ENCODE measurements at places on chromosomes 16 and 17.

GRCh38 chr17:55576996-55577586 is 65.8 kb upstream of the SMIM36 start:
- peak overlapping the region; percentile 69 for H3K4me3 ChIP-seq
- peaks cover 9% of the 10 kb centered on the region for H3K4me1 ChIP-seq
- H3K36me3 ChIP-seq, result no peaks in the 10 kb centered on the region
- peak overlapping the region; percentile 67 for H3K27ac ChIP-seq
- H3K27me3 ChIP-seq, result no peaks in the 10 kb centered on the region
- DNase-seq, result no peak

GRCh38 chr17:16406742-16407674 is 8.4 kb upstream of the TRPV2 start:
- H3K4me1 ChIP-seq, result peaks cover 4% of the 10 kb centered on the region
- H3K36me3 ChIP-seq, result no peaks in the 10 kb centered on the region
- H3K4me3 ChIP-seq, result peak overlapping the region; percentile 63
- no peaks in the 10 kb centered on the region for H3K27me3 ChIP-seq

GRCh38 chr17:77285594-77286390 is 145.0 kb downstream of the SEC14L1 start:
- peak overlapping the region; percentile 98 for H3K4me3 ChIP-seq
- DNase-seq, result no peak
- peaks cover 10% of the 10 kb centered on the region for H3K36me3 ChIP-seq
- H3K4me1 ChIP-seq, result peaks cover 63% of the 10 kb centered on the region
- H3K27me3 ChIP-seq, result no peaks in the 10 kb centered on the region
- H3K27ac ChIP-seq, result peak overlapping the region; percentile 100

GRCh38 chr17:64732336-64733006 is 70.4 kb upstream of the SMURF2 start:
- peaks cover 8% of the 10 kb centered on the region for H3K4me1 ChIP-seq
- no peak for DNase-seq

- H3K27me3 ChIP-seq, result no peaks in the 10 kb centered on the region
- peaks cover 2% of the 10 kb centered on the region for H3K36me3 ChIP-seq
- H3K4me1 ChIP-seq, result no peaks in the 10 kb centered on the region
- no peak for DNase-seq
Measured at GRCh38 chr17:83041305-83041704, 38.1 kb upstream of the METRNL start.

- no peak overlapping the region for H3K4me3 ChIP-seq
- H3K4me1 ChIP-seq, result peaks cover 16% of the 10 kb centered on the region
- H3K27me3 ChIP-seq, result no peaks in the 10 kb centered on the region
- H3K36me3 ChIP-seq, result no peaks in the 10 kb centered on the region
Measured at GRCh38 chr16:73041676-73042075, 6.3 kb downstream of the ZFHX3 start.

DNA sequence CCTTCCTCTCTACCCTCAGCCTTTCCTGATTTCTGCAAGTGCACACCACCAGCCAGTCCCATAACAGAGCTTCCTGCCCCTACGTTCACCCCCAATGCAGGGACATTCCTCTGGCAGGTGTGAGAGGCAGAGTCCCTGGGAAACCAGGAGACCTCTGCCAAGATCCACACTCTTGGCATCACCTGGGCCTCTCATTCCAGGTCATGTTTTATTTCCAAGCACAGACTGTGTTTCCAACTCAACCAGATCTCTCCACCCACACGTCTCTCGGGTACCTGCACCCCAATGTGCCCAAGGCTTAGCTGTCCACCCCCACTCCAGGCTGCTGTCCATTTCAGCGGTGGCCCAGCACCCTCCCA is 21.0 kb upstream of the PHB1 start:
- H3K4me1 ChIP-seq, result no peaks in the 10 kb centered on the region
- no peak overlapping the region for H3K27ac ChIP-seq
- no peaks in the 10 kb centered on the region for H3K36me3 ChIP-seq
- H3K27me3 ChIP-seq, result peaks cover 11% of the 10 kb centered on the region

GRCh38 chr16:85832570-85833218 is 33.2 kb downstream of the COX4I1 start:
- no peak overlapping the region for H3K27ac ChIP-seq
- no peak for DNase-seq
- H3K4me3 ChIP-seq, result no peak overlapping the region
- no peaks in the 10 kb centered on the region for H3K4me1 ChIP-seq
- H3K36me3 ChIP-seq, result no peaks in the 10 kb centered on the region

- no peak overlapping the region for H3K4me3 ChIP-seq
- no peak for DNase-seq
- no peaks in the 10 kb centered on the region for H3K27me3 ChIP-seq
- H3K27ac ChIP-seq, result no peak overlapping the region
- no peaks in the 10 kb centered on the region for H3K36me3 ChIP-seq
Measured at GRCh38 chr16:12497526-12497925, 306.2 kb downstream of the CPPED1 start.

- H3K4me3 ChIP-seq, result peak within 1 kb of the TSS; percentile 83
- H3K4me1 ChIP-seq, result peaks cover 30% of the 10 kb centered on the region
- no peaks in the 10 kb centered on the region for H3K27me3 ChIP-seq
- peaks cover 3% of the 10 kb centered on the region for H3K36me3 ChIP-seq
Measured at GRCh38 chr16:2214719-2214968, at the start of gene PGP. PGP (minus strand) TSS chr16:2214840; CDS start chr16:2214777, 63 bp downstream.

- H3K4me1 ChIP-seq, result no peaks in the 10 kb centered on the region
- H3K27ac ChIP-seq, result no peak overlapping the region
- no peak for DNase-seq
Measured at GRCh38 chr17:68085771-68086381, 50.3 kb downstream of the KPNA2 start.

GRCh38 chr17:70848785-70849184 is 679.5 kb downstream of the KCNJ2 start:
- H3K4me1 ChIP-seq, result no peaks in the 10 kb centered on the region
- no peak for DNase-seq
- no peak overlapping the region for H3K27ac ChIP-seq
- no peak overlapping the region for H3K4me3 ChIP-seq
- H3K36me3 ChIP-seq, result no peaks in the 10 kb centered on the region

- H3K4me1 ChIP-seq, result peaks cover 24% of the 10 kb centered on the region
- H3K4me3 ChIP-seq, result peak overlapping the region; percentile 78
Measured at GRCh38 chr17:32126746-32127145, 15.6 kb upstream of the RHOT1 start.

DNA sequence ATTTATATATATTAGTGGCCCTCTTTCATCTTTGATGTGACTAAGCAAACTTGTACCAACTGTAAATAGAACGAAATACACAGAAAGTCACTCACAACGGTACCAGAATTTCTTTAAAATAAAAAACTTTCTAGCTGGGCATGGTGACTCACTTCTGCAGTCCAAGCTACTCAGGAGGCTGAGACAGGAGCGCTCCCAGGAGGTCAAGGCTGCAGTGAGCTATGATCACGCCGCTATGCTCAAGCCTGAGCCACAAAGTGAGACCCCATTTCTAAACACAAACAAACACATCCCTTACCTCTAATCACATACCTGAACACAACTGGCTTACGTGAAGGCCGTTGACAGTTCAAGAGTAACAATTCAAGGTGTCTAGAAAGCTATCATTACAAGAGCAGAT is 29.7 kb downstream of the STAT5B start:
- H3K4me3 ChIP-seq, result no peak overlapping the region
- no peak for DNase-seq
- no peaks in the 10 kb centered on the region for H3K27me3 ChIP-seq

GRCh38 chr16:56738221-56738620 is 8.3 kb downstream of the NUP93 start:
- no peak for DNase-seq

- no peak for DNase-seq
- H3K36me3 ChIP-seq, result no peaks in the 10 kb centered on the region
- H3K4me3 ChIP-seq, result no peak overlapping the region
- no peaks in the 10 kb centered on the region for H3K27me3 ChIP-seq
- H3K27ac ChIP-seq, result no peak overlapping the region
Measured at GRCh38 chr17:58401287-58401686, 16.0 kb downstream of the RNF43 start.

DNA sequence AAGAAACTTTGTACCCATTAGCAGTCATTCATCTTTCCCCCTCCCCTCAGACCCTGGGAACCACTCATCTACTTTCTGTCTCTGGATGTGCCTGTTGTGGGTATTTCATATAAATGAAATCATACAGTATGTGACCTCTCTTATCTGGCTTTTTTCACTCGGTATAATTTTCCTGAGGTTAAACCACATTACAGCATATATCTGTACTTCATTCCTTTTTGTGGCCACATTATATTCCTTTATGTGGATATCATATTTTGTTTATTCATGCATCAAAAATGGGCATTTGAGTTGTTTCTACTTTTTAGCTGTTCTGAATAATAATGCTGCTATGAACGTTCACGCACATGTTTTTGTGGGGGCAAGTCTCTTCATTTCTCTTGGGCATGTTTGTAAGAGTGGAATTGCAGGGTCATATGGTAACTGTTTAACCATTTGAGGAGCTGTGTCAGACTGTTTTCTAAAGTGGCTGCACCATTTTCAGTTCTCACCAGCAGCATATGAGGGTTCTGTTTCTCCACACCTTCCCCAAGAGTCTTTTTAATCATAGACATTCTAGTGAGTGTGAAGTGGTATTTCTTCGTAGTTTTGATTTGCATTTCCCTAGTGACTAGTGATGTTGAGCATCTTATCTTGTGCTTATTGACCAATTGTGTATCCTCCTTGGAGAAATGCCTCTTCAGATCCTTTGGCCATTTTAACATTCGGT is 3.8 kb downstream of the SNX29 start:
- H3K4me1 ChIP-seq, result peaks cover 6% of the 10 kb centered on the region
- no peaks in the 10 kb centered on the region for H3K36me3 ChIP-seq

- H3K27me3 ChIP-seq, result peaks cover 16% of the 10 kb centered on the region
- no peaks in the 10 kb centered on the region for H3K36me3 ChIP-seq
- H3K4me3 ChIP-seq, result no peak overlapping the region
- H3K27ac ChIP-seq, result no peak overlapping the region
- H3K4me1 ChIP-seq, result no peaks in the 10 kb centered on the region
Measured at GRCh38 chr16:17654142-17654541, 183.4 kb upstream of the XYLT1 start.

GRCh38 chr17:40646791-40647623 is 611 bp downstream of the SMARCE1 start:
- peak overlapping the region; percentile 98 for H3K4me3 ChIP-seq
- no peaks in the 10 kb centered on the region for H3K27me3 ChIP-seq
- no peak for DNase-seq
- peaks cover 36% of the 10 kb centered on the region for H3K36me3 ChIP-seq
- H3K4me1 ChIP-seq, result peaks cover 18% of the 10 kb centered on the region
- H3K27ac ChIP-seq, result peak overlapping the region; percentile 97

GRCh38 chr16:85057948-85058347 is 30.4 kb downstream of the KIAA0513 start:
- peaks cover 9% of the 10 kb centered on the region for H3K4me1 ChIP-seq
- no peak for DNase-seq
- H3K27me3 ChIP-seq, result no peaks in the 10 kb centered on the region
- no peaks in the 10 kb centered on the region for H3K36me3 ChIP-seq

GRCh38 chr17:28173801-28174200 is 131.3 kb downstream of the NLK start:
- no peaks in the 10 kb centered on the region for H3K36me3 ChIP-seq
- peaks cover 3% of the 10 kb centered on the region for H3K4me1 ChIP-seq
- no peak overlapping the region for H3K27ac ChIP-seq
- H3K27me3 ChIP-seq, result no peaks in the 10 kb centered on the region
- DNase-seq, result no peak
- no peak overlapping the region for H3K4me3 ChIP-seq

- no peak for DNase-seq
- 0 out of 2 replicates have a peak, but pooled peaks cover 5% of the 10 kb centered on the region for H3K4me1 ChIP-seq
- H3K36me3 ChIP-seq, result no peaks in the 10 kb centered on the region
- no peaks in the 10 kb centered on the region for H3K27me3 ChIP-seq
Measured at GRCh38 chr16:58339452-58339981, 44.7 kb upstream of the PRSS54 start.

DNA sequence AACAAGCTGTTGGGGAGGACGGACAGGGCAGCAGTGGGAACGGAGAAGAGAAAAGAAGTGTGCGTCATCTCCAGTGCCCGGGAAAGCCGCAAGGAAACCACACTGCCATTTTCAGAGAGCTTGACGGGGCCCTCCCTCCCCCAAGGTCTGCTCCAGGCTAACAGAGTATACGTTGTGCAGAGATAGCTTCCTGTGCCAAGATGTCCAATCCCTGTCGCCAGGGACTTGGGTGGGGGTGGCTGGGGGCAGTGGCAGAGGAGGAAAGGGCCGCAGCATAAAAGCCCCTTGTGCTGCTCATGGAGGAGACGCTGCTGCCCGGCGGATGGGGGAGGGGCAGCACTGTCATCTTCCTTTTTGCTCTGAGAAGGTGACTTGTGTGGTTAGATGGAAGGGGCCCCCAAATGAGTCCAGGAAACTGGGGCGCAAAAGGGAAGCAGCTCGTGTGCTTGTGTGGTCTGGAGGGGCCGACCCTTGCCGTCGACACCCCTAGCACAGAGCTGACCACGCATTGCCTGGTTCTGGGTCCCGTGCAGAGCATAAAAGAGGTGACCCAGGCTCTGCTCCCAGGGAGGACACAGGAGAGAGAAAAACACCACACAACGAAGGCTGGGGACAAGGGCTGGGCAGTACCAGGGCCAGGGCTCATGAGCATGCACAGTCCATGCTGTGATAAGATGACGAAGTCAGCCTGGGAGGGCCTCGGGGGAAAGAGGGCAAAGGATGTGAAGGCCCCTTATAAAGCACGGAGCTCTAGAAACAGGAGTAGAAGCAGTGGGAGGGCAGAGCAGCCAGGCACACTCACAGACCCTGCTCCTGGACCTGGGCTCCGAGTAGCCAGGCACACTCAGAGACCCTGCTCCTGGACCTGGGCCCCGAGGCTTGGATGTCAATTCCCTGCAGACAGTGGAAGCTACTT is 372.7 kb downstream of the SLC39A11 start:
- peaks cover 55% of the 10 kb centered on the region for H3K4me1 ChIP-seq
- no peaks in the 10 kb centered on the region for H3K36me3 ChIP-seq
- peak overlapping the region; percentile 88 for H3K27ac ChIP-seq
- H3K27me3 ChIP-seq, result no peaks in the 10 kb centered on the region
- H3K4me3 ChIP-seq, result no peak overlapping the region
- DNase-seq, result no peak

DNA sequence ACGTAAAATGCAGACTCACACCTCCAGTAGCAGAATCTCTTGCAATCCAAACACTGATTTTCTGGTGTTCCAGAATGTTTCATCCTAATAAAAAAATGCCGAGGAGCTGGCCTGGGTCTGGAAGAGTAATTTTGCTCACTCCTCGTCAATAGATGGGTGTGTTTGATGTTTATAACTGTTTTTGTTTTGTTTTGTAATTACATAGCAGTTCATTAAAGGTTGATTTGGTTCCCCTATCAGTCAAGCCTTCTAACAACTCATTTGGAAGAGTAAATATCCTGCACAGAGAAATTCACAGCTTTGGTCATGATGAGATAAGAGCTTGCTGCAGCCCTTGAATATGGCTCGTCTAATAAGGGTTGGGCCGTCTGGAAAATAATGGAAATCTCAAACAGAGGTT is 36.8 kb upstream of the ELAC2 start:
- no peaks in the 10 kb centered on the region for H3K4me1 ChIP-seq
- no peak overlapping the region for H3K27ac ChIP-seq
- H3K27me3 ChIP-seq, result no peaks in the 10 kb centered on the region
- no peak overlapping the region for H3K4me3 ChIP-seq
- DNase-seq, result no peak

DNA sequence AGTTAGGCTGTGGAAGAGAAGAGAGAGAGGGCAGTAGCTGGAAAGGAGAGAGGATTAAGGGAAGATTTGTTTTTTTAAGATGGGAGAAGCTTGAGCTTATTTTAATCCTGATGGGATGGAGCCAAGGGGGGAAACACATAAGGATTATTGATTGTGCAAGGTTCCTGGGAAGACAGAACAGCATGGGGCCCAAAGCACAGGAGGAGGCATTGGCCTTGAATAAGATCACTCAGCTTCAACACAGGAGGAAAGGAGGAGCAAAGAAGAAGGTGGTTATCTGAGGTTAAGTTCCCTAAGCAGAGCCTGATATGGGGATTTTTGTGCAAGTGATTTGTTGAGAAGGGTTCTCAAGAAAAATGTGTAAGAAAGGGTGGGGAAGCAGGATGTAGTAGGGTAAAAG is 169.8 kb downstream of the ABCC12 start:
- H3K27me3 ChIP-seq, result no peaks in the 10 kb centered on the region
- H3K36me3 ChIP-seq, result no peaks in the 10 kb centered on the region
- H3K27ac ChIP-seq, result no peak overlapping the region
- no peak overlapping the region for H3K4me3 ChIP-seq

Measured in Panc1 (cell line).